ENCODE measurements at places on chromosomes 11 and 22.

GRCh38 chr11:33135216-33135615, 26.1 kb downstream of the CSTF3 start:
- no peak for DNase-seq

- no peak for DNase-seq
Measured at GRCh38 chr11:118872403-118872821, 11.3 kb upstream of the CXCR5 start.

DNA sequence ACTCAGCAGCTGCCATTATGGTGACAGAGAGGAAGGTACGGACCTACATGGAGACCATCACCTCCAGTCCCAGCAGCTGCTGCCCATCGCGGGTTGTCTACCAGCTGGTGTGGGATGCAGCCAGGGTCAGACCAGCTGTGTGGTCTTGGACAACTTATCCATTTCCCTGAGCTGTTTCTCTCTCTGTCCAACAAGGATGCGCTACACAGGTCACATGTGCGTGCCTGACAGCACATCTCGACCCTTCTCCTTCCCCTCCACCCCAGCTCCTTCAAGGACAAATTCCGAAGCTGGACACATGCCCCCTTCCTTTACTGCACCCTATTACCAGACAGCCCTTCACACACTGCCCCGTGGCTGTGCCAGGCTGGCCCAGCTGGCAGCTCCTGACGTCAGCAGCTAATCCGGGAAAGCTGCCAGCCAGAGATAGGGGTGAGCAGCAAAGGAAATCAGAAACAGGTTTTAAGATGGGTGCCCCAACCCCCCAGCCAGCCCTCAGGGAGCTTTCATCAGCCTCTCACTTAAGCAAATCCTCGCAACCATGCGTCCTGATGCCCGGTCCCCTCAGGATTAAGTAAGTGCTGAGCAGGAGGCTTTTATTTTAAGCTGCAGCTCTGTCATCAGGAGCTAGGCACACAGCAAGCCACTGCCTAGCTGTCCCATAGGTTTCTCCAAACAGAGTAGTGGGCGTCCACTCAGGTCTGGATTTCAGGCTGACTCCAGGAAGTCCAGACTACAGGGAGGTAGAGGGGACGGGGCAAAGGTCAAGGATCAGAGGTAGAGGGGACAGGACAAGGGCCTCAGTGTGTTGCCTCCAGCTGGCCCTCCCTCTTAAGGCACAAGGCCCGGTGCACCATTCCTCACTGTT, 20.3 kb downstream of the TEF start:
- no peak for DNase-seq

DNA sequence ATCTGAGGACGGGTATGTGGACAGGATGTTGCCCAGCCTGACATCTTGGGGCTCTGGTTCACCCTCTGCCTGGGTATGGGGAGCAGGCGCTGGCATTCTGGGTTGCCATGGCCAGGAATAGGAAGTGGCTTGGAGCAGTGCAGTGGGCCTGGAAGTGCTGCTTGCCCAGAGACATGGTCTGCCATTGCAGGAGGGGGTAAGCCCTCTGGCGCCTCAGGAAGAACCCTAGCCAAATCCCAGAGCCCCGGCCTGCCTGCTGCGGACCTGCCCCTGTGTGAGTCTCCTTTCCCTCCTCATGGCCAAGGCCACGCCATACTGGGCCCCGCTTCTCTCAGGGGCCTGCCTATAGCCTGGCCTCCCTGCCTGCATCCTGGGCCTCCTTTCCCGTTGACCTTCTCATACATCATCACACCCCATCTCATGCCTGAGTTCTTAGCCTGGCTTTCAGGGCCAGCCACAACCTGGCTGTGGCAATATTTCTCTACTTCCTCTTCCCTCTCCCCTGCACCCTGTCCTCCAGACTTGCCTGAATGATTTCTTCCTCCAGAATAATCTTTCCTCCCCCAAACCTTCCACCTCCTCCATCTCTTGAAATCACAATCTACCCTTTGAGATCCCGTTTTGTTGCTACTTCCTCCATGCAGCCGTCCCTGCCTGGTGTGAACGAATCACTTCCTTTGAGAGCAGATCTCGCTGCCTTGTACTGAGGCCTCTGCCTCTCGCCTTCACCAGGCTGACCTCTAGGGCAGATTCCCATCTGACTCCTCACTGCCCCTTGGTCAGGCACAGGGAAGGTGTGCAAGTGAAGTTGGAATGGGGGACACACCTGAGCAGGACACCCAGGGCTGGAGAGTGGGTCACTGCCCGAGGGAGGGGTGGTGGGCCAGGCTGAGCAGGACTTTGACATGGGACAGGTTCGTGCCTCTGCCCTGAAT, 5.2 kb downstream of the CAPN5 start:
- DNase-seq = no peak

GRCh38 chr11:122186439-122187080, 70.5 kb upstream of the BLID start:
- no peak for DNase-seq

- no peak for DNase-seq
Measured at GRCh38 chr11:1920128-1920908, 815 bp downstream of the TNNT3 start.

DNA sequence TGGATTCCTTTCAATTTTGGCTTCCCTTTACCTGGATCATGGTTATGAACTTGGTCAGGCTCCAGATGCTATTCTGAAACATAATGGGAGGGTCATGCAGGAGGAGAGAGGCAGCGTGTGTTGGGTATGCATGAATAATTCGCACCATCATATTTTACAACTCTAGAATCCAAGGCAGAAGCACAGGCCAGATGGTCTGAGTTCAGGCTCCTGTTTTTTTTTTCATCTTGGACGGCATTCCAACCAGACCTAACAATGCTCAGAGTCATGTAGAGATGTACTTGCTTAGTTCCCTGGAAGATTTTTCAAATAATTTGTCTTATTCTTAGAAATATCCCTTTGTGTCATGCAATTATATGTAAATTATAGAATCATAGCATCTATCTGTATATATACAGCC, 393.5 kb downstream of the JRKL start:
- no peak for DNase-seq

DNA sequence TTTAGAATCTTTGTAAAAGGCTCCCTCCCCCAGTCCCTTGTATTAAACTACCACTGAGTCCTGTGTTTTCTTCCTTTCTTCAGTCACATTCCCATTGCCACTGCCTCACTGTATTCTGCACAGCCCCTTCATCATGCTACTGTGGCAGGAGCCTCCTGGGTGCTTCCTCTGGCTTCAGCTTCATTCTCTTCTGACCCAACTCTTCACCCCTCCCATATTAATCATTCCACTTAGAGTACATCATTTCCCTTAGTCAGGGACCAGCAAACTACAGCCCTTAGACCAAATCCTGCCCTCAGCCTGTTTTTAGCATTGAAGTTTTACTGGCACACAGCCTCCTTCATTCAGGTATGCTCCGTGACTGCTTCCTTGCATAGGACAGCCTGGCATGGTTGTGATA, 127.7 kb upstream of the MTNR1B start:
- DNase-seq = no peak

GRCh38 chr11:71356904-71357303, 91.3 kb downstream of the DHCR7 start:
- no peak for DNase-seq

DNA sequence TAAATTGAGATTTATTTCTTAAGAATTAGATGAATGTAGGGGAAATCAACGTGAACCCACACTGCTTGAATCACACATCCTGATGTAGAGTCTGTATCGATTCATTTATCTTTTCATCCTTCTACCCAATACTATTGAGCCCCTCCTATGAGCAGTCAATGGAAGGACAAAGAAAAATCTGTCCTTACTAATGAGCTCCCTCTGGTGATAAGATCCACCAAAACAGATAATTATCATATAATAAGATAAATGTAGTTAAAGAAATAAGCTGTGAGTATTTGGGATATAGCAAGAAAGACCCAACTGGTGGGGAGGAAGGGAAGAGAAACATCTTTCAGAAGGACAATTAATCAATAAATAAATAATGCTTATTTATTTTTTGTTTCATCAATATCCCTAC, 385.1 kb upstream of the CCDC90B start:
- no peak for DNase-seq

- no peak for DNase-seq
Measured at GRCh38 chr22:49687786-49688515, 139.7 kb downstream of the BRD1 start.

DNA sequence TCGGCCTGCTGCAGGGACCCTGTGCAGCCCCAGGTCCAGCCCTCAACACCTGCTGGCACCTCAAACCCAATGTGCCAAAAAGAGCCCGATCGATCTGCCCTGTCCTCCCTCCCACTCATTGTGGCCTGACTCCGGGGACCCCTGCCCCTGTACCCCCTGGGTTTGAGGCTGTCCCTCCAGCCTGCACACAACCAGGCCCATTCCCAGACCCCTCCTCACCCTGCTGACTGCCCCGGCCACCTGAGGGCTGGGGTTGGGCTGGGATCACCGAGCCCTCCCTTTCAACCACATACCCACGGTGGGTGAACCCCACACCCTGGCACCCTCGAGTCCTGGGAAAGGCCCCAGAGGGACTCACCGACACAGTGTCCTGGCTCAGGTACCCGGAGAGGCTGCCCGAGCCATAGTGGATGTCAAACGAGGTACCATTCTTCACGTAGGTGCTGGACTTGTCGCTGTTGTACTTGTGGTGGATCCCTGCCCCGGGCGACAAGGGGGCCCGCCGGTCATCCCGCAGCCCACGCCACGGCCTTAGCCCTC, 5.0 kb downstream of the CTSD start:
- no peak for DNase-seq

GRCh38 chr22:41914611-41915034, 251 bp downstream of the SHISA8 start:
- no peak for DNase-seq

DNA sequence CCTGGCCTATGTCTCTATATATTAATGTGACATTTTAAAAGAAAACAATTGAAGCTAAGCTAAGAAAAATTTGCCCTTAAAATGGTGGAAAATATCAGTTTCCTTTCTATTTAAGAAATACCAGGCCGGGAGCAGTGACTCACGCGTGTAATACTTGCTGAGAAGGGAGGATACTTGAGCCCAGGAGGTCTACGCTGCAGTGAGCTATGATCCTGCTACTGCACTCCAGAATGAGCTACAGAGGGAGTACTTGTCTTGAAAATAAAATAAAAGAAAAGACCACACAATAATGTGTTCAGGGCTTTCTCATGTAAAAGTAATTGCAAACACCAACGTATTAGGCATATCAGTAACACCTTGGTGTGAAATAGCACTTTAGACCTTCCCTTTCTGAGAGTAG, 1.4 kb upstream of the PRSS23 start:
- no peak for DNase-seq

DNA sequence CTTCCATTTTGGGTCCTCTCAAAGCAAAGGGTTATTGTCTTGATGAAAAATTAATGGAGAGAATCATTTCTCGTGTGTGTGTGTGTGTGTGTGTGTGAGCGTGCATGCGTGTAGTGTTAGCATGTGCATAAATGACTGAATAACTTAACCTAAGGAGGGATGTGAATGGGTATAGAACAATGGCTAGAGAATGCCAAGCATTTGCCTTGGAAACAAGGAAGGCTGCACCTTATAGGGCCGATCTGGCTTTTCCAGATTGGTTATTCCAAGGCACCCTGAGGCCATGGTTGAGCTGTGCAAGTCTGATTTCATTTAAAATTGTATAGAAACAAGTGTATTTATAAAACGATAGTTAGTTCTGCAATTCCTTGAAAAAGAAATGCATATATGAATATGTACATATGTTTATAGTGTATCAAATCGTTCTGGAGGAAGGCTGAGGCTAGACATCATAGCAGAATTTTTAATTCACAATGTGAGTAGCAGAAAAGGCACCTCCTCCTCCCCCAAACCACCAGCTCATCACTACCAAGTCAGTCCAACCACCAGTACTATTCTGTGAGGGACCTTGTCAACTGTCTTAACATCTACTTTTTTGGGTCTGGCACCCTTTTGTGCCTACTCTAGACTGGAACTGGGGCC, 322.7 kb upstream of the ISX start:
- no peak for DNase-seq

DNA sequence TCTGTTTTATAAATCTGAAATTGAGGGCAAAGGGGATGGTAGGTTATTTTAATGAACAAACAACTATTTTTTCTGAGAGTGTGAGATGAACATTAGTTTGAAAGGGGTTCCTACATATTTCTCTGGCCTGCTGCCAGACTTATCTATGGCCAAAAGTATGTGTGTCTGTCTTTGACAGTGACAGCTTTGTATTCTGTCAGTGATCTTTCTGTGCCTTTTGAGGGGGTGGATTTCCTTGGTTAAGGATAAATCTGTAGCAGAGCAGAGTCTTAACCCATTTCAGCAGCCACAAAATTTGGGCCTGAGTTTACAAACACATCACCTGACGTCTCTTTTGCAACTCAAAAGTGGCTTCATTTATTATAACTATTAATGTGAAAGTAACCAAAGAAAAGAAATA, 30.9 kb downstream of the ZFTA start:
- no peak for DNase-seq

DNA sequence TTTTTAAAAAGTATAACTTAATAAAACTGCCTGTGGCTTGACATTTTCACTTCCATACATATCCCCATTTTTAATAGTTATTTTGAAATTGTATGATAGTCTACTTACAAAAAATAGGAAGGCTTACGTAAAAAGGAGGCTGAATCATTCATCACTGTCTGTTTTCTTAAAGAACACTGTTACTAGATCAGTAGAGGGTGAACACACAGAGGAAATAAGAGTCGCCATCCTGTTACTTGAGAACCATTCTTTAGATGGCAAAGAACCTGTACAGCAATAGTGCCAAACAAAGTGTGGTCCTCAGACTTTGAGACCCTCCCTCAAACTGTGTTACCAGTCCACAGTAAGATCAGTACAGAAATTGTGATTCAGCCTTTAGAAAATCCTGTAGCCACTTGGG, 180.7 kb downstream of the PGR start:
- DNase-seq = no peak

DNA sequence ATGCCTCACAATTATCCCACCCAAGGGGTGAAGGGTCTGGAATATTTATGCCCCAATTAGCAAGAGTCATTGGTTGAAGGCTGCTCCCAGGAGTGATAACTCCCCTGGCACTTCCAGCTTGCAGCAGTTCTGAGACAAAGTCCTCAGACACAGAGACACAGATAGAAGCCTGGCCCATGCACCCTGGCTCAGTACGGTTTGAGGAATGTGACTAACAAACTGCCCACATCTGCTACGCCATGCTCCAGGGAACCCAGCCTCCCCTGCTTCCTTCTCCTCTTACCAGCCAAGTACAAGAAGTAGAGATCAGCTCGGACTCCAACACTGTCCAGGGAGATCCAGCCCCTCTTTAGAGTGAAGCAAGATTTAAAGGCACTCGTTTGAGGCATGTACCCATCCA, 48.5 kb upstream of the BMAL1 start:
- no peak for DNase-seq

DNA sequence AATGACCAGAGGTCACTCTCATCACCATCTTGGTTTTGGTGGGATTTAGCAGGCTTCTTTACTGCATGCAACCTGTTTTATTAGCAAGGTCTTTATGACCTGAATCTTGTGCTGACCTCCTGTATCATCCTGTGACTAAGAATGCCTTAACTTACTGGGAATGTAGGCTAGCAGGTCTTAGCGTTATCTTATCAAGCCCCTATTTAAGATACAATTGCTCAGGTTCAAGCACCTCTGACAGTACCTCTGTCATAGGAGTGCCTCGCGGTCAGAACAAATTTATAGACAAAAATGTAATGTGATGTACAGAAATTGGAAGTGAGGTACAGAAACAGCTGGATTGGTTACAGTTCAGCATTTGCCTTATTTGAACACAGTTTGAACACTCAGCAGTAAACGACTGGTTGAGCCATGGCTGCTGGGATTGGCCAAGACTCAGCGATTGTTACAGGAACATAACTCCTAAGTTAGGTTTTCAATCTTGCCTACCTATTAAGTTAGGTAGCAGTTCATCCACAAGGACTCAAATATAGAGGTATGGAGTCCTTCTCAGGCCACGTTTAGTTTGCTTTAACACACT, 16.1 kb upstream of the TMEM123 start:
- DNase-seq = no peak

GRCh38 chr22:37145180-37146050, 4.3 kb downstream of the IL2RB start:
- DNase-seq = no peak

Data from activated naive CD8-positive, alpha-beta T cell treated with anti-CD3 and anti-CD28 coated beads, Interleukin-2, amount 50 U/mL, for 16 hours (primary cell).